ENCODE measurements at places on chromosomes 6 and 20.

GRCh38 chr6:82273295-82273694, 25.8 kb upstream of the IBTK start:
- no peak for DNase-seq

GRCh38 chr6:39599973-39600372, 125.2 kb downstream of the KIF6 start:
- DNase-seq, result no peak

DNA sequence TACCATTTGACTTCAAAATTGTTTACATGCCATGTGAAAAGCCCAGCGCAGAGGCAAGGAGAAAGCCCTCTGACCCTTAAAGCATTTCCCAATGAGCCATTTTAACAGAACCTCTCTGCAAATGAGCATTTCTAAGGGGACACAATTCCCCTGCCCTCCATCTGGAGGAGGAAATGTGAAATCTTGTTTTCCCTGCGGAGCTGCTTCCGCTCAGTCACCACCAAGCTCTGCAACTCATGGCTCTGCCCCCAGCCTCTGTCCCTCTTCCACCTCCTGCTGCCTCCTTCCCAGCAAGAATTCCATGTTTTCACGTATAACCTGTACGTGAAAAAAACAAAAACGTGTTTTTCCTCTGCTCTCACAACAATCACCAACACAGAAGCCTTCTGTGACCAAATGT, 12.3 kb downstream of the RIN2 start:
- no peak for DNase-seq

GRCh38 chr20:47285189-47285588, 71.3 kb downstream of the ZMYND8 start:
- DNase-seq, result no peak

DNA sequence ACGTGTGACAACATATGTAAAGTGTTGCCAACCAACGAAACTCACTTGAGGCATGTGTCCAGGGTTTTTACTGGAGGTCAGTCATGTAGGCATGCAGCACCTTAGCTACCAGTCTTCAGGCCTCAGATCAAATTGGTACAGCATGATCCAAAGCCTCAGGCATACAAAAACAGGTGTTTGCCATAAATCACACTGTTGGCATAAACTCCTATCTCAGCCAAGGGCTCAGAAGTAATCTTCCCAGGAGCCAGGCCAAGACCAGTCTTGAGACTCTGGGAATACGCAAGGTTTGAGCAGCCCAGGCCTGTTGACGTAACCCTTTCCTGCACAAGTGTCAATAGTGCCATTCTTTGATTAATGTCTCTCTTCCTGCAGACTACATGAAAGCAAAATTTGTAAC, 163.5 kb downstream of the PRL start:
- no peak for DNase-seq

- DNase-seq, result no peak
These were observed 117.5 kb downstream of the RIN2 start for GRCh38 chr20:19875376-19876221.

GRCh38 chr6:143064951-143065683, 4.4 kb downstream of the AIG1 start:
- DNase-seq, result no peak

- DNase-seq, result no peak
These were observed 3.7 kb downstream of the TPD52L1 start for GRCh38 chr6:125157280-125157679.

DNA sequence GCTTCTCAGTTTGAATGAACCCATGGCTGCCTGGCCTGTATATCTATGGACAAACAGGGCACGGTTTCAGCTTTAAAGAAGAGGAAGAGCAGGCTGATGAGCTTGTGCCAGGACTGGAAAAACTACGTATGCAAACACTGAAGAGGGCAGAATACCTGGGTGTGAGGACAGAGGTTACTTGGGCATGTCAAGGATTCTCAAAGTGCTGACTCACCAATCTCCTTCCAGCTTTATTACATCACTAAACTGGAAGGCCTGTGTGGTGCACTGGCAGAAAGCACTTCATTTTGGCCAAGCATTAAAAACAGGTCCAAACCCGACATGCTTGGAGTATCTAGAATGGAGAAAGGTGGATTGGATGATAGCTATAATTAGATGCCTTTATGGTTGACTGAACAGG, 95.2 kb downstream of the GMPR start:
- no peak for DNase-seq

- no peak for DNase-seq
These were observed 34.5 kb downstream of the TPD52L1 start for GRCh38 chr6:125188037-125188436.

DNA sequence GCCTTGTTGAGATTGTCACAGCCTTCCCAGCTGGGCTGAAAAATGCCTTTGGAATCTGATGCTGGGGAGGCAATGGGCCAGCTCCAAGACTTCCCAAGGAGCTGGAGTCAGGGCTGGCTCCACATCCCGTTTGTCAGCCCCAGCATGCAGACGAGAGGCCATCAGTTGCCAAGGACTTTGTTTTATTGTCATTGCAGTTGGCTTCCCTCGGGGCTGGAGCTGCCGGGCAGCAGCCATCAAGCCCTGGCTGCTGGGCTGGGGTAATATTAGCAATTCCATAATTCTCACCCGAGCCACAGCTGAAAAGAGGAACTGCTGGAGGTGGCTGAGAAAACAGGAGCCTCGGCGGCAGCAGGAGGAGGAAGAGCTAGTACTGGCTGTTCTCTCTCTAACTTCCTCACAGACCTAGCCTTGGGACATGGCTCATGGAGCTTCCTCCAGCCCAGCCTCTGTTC, 182.5 kb downstream of the CDC5L start:
- no peak for DNase-seq

DNA sequence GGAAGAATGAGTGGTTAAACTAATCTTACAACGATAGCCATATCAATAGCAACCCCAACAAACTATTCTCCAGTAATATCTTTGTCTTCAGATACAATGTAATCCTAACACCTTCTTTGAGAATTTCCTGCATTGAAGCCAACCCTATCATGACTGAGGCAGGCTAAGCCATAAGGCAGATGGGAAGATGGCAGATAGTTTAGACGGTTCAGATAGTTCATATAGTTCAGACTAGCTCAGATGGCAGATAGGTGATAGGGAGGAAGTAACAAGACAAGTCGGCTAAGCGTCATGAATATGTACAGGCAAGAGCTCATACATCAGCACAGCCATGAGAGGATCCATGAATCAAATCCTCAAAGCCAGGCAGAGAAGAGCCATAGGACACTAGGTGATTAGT, 39.1 kb upstream of the BEND6 start:
- DNase-seq, result no peak

GRCh38 chr6:71284785-71285184, 3.8 kb upstream of the OGFRL1 start:
- no peak for DNase-seq

- DNase-seq, result no peak
These were observed 65.0 kb upstream of the SUPT3H start for GRCh38 chr6:45442716-45443115.

DNA sequence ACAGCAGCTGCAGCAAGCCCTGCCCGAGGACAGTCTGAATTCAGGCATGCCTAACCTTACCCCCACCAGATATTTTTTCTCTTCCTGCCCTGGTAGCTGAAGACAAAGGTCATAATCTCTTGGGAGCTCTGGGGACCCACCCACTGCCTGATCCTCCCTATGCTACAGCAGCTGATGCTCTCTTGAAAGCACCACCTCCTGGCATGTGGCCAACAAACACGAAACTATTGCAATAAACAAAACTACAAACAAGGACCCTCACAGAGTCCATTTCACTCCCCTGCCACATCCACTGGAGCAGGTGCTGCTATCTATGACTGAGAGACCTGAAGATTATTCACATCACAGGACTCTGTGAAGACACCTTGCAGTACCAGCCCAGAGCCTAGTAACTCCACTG, 238.5 kb upstream of the HS3ST5 start:
- DNase-seq, result no peak

- no peak for DNase-seq
These were observed 28.1 kb downstream of the LMBRD1 start for GRCh38 chr6:69768664-69769063.

DNA sequence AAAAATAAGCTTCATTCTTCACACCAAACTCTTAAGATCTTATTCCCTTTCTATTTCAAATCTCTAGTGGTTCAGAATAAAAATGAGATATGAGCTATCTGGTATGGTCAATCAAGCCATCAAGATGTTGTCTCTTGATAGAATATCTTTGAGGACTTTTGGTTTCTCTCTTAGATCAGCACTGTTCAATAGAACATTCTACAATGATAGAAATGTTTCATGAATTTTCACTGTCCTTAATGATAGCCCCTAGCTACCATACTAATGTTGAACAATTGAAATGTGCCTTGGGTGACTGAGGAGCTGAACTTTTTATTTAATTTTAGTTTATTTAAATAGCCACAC, 24.1 kb upstream of the HINT3 start:
- DNase-seq, result no peak

GRCh38 chr20:38063911-38064530, 30.5 kb downstream of the RPRD1B start:
- DNase-seq, result no peak

DNA sequence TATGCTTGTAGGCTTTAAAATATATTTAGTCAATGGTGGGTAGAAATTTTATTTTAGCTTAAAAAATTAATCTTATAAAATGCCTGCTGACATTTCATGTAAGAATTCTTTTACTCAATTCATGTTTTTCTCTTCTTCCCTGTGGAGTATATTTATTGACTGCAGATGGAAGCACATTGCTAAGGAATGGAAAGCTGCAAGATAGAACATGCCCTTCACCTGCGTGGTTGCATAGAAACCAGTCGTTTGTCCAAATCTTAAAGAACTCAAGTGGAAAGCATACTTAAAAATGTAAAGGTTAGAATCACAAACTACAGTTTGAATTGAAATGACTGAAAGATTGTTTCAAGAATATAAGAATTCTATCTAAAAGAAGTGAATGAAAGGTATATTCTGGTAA, 30.7 kb downstream of the C6orf163 start:
- DNase-seq, result no peak

DNA sequence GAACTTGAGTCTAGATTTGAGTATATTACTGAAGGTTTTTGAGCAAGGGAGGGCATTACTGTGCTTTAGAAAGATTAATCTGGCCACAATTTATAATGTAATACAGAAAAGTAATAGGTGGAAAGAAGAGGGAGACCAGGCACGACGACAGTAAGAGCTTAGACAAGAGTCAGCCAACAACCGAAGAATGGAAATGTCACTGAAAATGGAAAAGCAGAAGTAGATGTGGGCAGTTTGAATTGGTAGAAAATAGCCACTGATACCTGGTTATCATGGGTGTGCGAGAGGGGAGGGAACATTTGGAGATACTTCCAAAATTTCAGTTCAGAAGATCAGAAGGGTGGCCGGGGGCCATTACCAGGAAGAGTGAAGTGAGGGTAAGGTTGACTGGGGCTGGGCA, 339.1 kb downstream of the UTRN start:
- DNase-seq, result no peak

- no peak for DNase-seq
These were observed 61.2 kb upstream of the TRAF3IP2 start for GRCh38 chr6:111666847-111667246.

GRCh38 chr20:23200413-23200812, 114.3 kb upstream of the CD93 start:
- DNase-seq, result no peak

DNA sequence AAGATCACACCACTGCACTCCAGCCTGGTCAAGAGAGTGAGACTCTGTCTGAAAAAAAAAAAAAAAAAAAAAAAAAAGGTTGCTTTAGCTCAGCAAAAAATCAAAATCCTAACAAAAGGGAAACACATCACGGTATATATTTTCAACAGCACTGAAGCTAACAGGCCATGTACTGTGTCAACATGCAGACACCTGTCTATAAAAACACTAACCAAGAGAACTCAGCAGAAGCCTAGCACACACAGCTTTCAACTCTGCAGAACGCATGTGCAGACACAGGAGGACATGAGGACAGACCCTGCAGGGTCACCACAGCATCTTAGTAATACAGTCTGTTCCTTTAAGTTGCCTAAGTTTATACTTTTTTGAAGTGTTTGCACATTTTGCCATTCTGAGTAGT, 13.5 kb downstream of the NINL start:
- DNase-seq, result no peak

DNA sequence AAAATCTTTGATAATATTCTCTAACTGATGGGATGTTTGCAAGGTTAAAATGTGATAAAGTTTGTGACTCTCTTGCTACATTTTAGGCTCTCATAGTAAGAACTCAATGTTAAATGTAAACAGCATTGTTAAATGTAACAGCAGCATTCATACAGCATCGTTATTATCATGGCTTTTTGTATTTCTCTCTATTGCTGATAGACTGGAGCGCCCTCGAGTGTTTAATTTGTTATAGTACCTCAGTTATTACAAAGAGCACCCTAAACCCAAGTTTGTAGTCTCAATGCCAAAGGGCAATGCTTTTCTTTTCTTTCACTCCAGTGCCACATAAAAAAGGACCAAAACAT, 14.9 kb upstream of the TTPAL start:
- no peak for DNase-seq

DNA sequence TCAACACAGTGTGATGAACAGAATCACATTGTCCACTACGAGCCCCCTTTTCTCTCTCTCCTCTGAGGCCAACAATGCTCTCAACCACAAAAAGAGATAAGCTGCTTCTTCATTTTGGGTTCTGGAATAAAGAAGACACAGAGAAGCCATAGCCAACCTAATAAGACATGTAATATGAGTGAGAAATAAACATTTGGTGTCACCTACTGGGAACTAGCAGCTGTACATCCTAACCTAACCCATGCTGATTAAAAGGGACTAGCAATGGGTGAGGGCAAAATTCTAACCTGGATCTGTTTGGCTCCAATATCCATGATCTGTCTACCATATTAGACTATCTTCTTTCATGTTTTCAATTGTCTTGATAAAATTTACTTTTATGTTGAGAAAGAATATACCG, 369.1 kb upstream of the MARCKS start:
- no peak for DNase-seq

DNA sequence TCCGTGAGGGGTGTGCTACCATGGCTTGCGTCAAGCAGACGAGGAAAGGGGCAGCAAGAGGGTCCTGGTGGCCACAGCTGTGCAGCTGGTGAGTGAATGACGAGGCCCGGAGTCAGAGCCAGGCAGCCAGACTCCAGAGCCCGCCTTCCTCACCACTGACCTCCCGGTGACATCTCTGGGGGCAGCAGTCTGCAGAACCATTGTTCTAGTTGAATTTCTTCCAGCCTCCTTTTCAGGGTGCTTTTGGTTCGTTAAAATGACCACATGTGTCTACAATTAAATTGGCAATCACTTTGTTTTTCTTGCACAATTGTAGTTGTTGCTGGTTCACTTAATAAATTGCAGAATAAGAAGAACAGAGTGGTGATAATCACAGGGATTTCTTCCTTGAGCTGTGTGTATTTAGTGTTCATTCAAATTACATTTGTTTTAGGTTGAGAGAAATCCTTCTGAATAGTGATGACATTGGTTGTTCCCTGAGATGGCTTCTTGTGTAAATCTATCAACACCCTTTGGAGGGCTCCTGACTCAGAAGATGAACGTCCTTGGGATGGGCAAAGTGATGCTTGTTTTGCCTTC, 96.4 kb downstream of the TULP4 start:
- no peak for DNase-seq

DNA sequence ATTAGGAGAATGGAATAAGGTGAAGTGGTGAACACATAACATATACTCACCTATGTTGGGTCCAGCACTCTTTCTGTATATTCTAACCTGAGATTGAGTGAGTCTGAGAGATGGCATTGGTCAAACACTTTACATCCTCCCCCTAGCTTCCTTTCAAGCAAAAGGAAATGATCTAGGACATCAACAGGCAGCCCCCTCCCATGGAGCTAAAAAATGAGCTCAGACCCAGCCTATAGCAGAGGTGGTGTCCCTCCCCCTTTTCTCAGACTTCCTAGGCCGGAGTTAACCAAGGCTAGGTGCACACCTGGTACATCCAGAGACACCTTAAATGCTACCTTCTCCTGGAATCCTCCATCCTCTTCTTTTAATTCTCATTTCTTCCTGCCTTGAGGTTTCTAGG, 5.5 kb upstream of the SDC4 start:
- no peak for DNase-seq

Measured in iPS DF 19.7 (cell line).